ENCODE measurements at places on chromosomes 6 and 20. TPM values are rescaled to one million over a fixed set of nuclear protein-coding genes. Genes with fewer than 3 reads are reported as not detected.
A peak's percentile ranks its signal among the peaks of the same experiment; 100 is the strongest.

Gene ACSS1
- total RNA-seq = 25.6 TPM

DNA sequence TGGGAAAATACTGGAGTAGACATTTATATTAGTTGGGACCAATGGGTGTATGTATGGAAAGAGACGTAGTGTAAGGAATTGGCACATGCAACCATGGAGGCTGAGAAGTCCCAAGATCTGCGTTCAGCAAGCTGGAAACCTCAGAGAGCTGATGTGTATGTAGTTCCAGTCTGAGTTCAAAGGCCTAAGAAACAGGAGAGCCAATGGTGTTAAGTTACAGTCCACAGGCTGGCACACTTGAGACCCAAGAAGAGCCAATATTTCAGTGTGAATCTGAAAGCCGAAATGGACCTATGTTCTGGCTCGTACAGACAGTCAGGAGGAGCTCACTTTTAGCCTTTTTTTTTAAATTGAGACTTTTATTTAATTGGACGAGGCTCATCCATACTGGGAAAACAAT, 244.2 kb downstream of the CDKAL1 start:
- no peak for DNase-seq

Gene ALDH8A1
- not detected for total RNA-seq

Gene MLN
- not detected for total RNA-seq

Gene CENPW
- total RNA-seq = not detected

- DNase-seq = no peak
Measured at GRCh38 chr6:40882323-40882997, 156.6 kb downstream of the UNC5CL start.

- DNase-seq = peak; percentile 63
Measured at GRCh38 chr6:82711971-82712370, 348.4 kb downstream of the TPBG start.

Gene PI16
- total RNA-seq = 14.2 TPM

Gene ZNF831
- total RNA-seq = 0.19 TPM

DNA sequence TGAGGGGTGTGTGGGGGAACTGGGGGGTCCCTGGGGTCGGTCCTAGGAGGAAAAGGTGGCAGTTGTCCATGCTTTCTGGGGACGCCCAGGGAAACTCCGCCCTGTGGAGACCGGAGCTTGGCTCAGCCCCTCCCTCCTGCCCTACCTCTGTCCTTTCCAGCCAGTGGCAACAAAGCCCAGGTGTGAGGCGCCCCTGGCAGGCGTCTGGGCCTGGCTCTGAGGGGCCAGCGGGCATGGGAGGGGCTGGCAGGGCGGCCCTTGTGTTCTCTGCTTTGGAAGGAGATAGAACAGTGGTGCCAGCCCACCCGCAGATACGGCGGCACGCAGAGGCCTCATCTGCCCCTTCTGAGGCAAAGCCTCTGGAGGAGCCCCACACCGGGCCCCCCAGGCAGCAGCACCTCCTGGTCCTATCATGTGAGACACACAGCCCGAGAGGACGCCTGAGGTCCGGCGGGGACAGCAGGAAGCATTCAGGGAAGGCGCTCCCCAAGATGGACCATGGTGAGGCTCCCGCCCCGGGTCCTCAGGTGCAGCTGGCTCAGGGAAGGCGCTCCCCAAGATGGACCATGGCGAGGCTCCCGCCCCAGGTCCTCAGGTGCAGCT, 47.9 kb downstream of the YTHDF1 start:
- DNase-seq = no peak

GRCh38 chr6:11206576-11206975, 25.9 kb downstream of the NEDD9 start:
- no peak for DNase-seq

DNA sequence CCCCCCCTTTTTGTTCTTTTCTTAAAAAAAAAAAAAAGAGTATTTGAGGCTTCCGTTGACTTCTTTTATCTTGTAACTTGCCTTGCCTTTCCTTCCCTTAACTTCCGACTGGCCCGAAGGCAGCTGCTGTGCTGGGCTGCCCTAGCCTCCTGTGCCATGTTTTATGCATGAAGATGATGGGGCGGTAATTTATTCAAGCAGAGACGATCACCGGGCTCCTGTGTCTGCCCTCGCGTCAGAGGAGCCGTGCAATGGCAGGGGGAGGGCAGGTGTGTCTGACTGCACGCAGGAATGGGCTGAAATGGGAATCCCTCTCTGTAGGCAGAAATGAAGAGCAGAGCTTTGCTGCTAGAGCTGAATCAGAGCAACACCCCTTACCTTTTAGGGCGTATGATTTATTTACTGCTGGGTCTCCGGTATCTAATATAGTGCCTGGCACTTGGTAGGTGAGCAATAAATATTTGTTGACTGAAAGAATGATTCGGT, 106.3 kb upstream of the RIPOR2 start:
- DNase-seq = no peak

Gene NKAIN4
- total RNA-seq = not detected

DNA sequence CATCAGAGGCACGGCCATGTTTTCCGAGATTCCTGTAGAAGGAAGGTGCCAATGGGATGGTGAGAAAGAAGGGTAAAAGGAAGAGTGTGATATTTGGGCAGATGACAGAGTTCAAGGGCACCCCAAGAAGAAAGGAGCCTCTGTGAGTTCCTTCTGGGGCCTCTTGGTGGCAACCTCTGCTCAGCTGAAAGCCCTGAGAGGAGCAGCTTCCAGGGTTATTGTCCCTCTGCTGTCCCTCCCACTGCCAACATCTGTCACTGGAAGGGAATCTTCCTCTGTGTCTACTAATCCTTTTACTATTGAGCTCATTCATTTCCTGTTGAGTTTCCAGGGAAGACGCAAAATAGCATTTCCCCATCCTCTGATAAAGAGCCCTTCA, 40.0 kb upstream of the KCNK16 start:
- no peak for DNase-seq

DNA sequence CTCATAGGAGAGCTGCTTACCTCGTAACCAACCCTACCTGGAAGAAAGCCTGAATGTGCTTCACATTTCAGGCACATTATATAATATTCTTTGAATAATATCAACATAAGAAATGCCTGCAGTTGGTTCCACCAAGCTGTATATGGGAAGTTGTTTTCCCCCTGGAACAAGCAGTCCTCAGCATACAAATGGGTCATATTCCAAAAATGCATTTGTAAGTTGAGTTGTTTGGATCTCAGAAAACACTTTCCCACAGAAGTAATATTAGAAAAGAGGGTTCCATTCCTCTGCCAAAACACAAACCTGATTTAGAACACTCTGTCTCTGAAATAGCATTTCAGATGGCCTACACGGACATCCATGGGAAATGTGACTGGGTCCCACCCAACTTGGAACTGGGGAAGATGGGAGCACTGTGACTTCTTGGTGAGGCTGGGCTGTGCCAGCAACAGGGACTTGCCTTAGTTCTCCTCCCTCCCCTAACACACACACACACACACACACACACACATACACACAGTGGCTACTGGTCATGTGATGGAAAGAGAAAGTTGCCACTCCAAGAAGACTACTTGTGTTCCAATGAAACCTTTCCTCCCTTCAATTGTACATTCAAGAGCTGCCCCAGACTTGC, 11.4 kb upstream of the RCAN2 start:
- no peak for DNase-seq

Gene TUBB1
- total RNA-seq = 0.35 TPM

DNA sequence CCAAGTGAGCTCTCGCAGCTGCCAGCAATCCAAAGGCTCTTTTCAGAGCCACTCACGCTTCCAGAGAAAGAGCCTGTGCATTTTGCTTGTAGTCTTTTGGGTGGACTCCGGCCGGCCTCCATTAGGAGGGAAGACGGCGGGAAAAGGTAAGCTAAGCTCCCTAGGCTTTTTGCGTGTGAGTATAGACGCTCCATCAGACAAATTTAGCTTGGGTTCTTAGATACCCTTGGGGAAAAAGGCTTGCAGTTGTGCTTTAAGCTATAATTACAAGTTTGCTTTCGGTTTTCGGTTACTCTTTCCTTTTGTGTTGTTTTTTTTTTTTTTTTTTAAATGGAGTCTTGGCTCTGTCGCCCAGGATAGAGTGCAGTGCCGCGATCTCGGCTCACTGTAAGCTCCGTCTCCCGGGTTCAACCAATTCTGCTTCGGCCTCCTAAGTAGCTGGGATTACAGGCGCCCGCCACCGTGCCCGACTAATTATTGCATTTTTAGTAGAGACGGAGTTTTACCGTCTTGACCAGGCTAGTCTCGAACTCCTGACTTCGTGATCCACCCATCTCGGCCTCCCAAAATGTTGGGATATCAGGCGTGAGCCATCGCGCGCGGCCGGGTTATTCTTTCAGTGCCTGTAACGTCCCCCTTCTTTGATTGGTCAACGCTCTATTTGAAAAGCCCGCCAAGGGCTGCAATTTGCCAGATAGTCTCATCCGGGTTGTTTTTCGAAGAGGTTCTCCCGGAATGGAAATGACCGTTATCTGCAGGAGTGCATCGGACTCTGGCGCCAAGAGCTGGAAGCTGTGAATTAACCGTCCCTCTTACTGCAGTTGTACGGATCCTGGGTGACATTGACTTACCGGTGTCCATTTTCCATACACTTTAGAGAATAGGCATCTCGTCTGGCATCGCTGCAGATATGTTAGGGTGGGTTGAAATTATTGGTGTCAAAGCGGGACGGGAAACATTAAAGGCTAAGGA, 18.1 kb downstream of the OR2B2 start:
- peak; percentile 92 for DNase-seq

Gene RNGTT
- total RNA-seq = 11.3 TPM

Gene DTD1
- 16.9 TPM for total RNA-seq

DNA sequence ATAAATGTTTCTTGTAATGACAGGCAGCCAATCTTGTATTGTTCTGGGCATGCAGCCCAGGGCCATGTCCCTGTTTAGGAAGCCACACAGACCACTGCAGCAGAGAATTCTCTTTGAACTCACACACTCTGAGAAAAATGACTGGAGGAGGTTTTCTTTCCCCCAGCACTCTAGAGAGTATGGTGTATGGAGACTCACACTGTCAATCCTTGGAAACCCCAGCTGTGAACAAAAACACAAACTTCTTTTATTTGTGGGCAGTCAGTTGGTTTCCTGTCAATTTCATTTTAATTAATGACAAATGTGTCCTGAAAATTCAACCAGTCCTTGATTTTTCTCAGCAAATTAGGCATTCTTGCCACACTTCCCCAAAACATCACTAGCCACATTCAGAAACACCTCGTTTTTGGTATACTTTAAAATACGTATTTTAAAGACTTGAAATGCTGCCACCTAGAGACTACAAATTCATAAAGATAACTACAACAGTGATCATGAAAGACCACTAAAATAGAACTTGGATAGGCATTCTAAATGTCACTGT, 52.9 kb upstream of the UFL1 start:
- DNase-seq = no peak

GRCh38 chr6:15404685-15404980, 158.8 kb downstream of the JARID2 start:
- no peak for DNase-seq

Gene OR2W1
- total RNA-seq = not detected

DNA sequence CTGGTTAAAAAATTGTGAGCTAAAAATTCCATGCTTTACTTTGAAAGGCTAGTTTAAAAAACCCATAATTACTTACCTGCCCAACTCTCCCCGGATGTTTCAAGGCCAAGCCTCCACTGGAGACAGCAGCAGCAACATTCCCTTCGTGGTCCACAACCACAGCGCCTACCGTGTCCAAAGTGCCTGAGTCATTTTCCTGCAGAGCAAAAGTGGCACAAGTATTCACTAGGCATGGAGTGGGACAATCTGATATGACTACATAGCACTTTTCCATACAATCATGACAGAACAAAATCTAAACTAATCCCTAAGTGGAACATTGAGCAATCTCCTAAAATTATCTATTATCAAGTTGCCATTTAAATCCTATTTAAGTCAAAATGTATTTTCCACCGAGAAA, 104.8 kb downstream of the TASP1 start:
- no peak for DNase-seq

Gene CEP250
- total RNA-seq = 18.9 TPM

DNA sequence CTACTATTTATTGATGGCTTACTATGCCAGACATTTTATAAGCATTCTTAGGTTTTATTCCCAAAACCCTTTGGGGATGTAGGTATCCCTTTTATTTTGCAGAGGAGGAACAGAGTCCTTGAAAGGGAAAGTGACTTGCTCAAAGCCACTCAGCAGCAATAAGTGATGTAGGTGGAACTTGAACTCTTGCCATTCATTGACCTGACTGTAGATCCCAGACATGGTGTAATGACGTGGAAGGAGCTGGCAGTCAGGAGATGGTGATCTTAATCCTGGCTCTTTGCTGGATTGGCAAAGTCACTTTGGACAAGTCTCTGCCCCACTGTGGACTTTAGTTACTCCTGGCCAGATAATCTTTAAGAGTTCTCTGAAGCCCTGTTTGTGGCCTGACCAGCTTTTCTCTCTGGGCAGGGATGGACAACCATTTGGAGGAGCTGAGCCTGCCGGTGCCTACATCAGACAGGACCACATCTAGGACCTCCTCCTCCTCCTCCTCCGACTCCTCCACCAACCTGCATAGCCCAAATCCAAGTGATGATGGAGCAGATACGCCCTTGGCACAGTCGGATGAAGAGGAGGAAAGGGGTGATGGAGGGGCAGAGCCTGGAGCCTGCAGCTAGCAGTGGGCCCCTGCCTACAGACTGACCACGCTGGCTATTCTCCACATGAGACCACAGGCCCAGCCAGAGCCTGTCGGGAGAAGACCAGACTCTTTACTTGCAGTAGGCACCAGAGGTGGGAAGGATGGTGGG, 1.6 kb downstream of the DBNDD2 start:
- no peak for DNase-seq

GRCh38 chr20:11182720-11183119, 508.9 kb upstream of the JAG1 start:
- DNase-seq = no peak

GRCh38 chr6:37155394-37156312, 14.3 kb upstream of the PIM1 start:
- no peak for DNase-seq

GRCh38 chr6:34795836-34796425, 4.0 kb downstream of the BLTP3A start:
- DNase-seq = no peak

DNA sequence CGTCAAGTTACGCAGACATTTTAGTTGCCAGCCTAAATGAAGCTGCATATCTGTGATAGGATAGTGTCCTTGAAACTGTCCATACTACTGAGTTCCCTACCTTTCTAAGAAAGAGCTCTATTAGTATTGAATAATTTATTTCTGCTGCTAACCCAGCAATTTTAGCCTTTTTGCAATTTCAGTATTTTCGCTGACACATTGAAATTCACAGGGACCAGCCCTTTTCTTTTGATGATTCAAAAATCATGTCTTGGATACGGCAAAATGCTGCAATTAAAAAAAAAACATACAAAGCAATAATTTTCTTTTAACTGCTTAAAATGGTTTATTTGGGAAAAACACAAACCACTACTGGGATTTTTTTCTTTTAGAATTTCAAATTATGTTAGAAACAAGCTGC, 563.3 kb downstream of the TBC1D32 start:
- no peak for DNase-seq

GRCh38 chr20:15674253-15675060, 898.8 kb downstream of the KIF16B start:
- DNase-seq = no peak

DNA sequence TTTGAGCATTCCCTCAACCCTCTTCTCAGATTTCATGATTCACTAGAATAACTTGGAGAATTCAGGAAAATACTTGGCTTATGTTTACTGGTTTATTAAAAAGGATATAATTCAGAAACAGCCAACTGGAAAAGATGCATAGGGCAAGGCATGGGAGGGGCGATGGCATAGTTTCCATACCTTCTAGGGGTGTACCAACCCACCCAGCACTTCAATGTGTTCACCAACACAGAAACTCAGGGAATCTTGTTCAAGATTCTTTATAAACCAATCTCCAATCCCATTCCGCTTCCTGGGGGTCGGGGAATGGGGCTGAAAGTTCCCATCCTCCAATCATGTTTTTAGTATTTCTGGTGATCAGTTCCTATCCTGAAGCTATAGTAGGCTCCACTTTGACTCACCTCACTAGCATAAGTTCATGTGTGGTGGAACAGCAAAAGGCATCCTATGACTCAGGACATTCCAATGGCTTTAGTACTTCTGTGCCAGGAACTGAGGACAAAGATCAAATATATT, 164.4 kb downstream of the SIM1 start:
- no peak for DNase-seq

Measured in right atrium auricular region (tissue), 2 donors.